ENCODE measurements at places on chromosomes 2 and 18. TPM values are rescaled to one million over a fixed set of nuclear protein-coding genes. Genes with fewer than 3 reads are reported as not detected.

The CD28 gene
- 0.98 TPM for polyA plus RNA-seq

DNA sequence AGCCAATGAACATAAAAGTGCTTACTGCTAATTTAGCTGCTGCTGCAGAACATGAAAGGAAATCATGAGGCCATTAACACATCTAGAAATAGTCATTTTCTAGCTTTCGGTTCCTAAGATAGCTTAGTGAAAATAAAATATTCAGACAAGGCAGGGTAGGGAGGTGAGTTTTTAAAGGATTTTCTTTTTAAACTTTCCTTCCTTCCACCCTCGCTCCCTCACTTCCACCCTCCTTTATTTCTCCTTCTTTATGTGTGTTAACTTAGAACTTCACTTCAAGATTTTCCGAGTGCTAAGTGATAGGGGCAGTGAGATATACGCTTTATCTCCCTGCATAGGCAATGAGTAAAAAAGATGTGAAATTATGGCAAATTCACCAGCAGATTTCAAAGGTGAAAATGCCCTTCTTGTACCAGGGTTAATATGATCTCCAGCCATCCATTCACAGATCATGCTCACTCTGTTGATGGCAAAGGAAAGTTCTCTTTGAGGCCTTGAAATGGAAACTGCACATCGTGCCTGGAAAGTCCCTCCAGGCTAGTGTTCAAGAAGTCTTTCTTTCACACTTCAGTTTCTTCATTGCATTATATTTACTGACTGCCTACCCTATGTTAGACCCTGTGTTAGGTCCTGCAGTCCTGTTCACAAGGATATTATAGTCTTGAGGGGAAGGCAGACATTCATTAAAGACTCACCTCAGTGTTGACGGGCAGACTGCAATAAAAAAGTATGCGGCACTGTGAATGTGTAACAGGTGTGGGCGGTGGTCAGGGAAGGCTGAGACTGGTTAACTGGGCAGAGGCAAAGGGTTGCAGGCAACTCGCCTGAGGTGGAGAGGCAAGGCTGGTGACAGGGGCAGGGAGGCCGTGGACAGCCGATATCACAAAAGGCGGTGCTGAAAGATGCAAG lies 200.8 kb downstream of the PLCL1 start:
- no peak for DNase-seq

The FLACC1 gene
- polyA plus RNA-seq = 1.8 TPM

DNA sequence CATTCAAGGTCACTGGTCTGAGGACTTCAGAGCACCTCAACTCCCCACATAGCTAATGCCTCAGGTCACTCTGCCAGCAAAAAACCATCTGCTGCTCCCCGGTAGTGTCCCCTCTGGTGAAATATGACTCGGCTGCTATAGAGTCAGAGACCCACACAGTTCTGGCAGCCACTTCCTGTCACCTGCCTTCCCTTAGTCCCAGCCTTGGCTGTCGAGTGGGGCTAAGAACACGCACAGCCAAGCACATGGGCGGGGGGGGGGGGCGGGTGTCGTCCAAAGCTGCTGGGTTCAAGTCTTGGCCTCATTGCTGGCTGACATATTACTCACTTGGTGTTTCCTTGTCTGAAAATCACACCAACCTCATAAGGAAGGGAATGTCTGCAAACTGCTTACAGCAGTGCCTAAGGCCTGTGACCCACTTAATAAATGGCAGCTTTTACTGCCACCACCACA lies 37.5 kb downstream of the POLR1A start:
- no peak for DNase-seq

The BOLL gene
- not detected for polyA plus RNA-seq

DNA sequence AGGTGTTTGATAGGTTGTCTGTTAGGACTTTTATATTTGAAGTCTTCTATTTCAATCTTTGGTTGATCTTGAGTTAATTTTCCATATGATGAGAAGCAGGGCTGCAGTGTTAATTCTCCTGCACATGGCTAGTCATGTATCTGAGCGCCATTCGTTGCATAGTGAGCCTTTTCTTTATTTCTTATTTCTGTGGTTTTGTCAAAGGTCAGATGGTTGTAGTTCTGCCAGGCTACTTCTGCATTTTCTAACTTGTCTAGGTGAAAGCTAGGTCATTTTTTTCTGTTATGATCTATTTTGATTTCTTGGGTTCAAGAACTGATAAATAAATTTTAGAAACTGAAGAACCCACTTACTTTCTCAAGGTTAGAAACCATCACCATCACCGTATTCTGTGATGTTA lies 56.7 kb downstream of the CCDC74A start:
- DNase-seq = no peak

DNA sequence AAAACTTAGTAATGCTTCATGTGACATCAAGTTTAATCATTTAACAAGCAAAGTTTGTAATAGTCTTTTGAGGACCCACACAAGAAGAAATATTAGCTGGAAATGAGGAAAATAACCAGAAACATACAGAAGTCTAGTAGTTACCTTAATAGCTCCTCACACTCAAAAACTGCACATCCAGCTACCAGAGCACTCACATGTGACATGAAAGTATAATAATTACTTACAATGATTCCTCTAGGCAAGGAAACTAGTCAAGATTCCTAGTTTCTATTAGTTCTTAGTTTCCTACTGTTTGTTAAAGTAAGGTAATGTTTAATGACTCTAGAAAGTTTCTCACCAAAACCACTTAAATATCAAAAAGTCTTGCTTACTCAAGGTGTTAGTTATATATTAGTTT lies 335.8 kb downstream of the RAD51AP2 start:
- DNase-seq = no peak

DNA sequence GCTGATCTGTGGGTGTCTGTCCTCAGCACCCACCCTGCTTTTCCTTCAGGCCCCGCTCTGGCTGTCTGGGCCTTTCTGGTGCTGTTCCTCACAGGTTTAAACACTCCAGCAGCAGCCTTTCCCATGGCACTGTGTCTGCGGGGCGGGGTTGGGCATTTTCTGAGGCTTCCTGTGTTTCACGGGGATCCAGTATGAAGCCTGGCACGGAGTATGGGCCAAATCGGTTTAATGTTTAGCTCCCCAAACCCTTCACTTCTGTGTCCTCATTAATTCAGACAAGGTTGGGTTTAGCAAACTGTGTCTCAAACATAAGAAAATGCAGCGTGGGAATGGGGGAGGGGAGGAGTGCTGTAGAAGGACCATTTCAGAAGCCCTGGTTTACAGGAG lies 44.9 kb downstream of the HPCAL1 start:
- no peak for DNase-seq

DNA sequence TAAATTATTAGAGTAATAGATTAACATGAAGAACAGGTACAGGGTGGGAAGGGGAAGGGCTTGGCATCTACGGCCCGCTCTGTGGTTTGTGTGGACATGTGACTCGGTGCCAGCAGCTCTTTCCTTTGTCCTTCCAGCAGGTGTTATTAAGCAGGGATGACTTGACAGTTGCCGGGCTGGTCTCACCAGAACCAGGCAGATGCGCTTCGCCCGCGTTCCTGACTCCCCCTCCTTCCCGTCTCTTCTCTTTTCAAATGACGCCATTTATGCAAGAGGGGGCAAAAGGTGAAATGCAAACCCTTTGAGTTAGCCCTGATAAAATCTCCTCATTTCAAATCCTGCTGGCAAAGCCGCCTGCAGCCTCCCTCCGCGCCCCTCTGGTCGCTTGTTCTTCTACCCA lies 38.9 kb upstream of the MGAT4A start:
- DNase-seq = no peak

- no peak for DNase-seq
These were observed 23.6 kb upstream of the SULT1C4 start for GRCh38 chr2:108354136-108354535.

- DNase-seq = no peak
These were observed 197.2 kb downstream of the MYO3B start for GRCh38 chr2:170375192-170375591.

Data from left renal cortex interstitium (tissue), 4 donors.